ENCODE measurements at places on chromosomes 2 and 18.

GRCh38 chr2:227576110-227576509 lies 22.6 kb upstream of the SCYGR2 start:
- no peak for DNase-seq

DNA sequence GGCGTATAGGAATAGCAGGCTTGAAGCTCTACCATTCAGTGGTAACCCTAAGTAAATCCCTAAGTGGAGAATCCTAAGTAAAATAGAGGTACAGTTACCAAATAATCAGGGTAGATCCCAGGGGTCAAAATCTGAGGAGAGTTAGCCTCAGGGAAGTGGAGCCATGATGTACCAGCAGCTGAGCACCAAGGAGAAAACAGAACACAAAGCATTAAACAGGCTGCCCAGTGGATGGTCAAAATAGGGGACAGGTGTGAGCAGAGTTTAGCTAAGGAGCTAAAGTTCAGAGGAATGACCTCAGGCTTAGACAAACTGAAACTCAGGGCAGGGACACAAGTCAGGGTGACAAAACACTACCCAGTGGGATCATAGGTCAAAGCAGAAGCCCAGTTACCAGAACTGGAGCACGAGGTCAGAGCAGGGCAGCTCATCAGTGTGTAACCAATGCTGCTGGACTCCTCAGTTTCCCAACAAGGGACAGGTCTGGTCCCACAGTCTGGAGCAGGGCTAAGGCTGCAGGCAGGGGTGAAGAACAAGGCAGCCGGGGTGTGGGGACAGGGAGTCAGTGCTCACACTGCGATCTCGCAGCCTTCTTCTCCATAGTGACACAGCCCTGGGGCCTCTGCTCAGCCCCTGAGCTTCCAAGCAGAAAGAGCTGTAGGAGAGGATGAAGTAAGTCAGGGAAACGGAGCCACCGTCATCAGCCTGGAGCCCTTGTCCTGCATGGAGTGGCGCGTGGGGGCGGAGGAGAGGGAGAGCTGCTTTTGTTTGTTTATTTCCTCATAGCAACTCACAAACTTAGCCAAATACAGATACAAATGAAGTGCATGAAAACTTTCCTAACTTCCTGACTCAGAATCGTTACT lies 264.0 kb downstream of the MREG start:
- DNase-seq: no peak

DNA sequence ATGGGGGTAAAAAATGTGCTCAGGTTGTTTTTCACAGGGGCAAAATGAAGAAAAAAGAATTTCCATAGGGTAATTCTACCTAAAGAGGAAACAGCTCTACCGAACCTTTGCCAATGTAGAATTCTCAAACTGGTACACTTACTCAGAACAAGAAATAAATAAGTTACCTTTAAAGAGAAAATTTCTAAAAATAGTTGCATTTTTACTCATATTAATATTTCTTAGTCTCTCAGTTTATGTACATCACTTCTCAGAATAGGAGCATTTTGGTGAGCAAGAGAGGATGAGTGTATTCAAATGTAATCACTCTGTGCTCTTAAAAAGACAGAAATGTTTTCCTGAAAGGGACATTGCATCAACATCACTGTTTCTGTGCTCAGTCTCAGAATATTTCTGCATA lies 574.7 kb upstream of the SLC8A1 start:
- DNase-seq: no peak

DNA sequence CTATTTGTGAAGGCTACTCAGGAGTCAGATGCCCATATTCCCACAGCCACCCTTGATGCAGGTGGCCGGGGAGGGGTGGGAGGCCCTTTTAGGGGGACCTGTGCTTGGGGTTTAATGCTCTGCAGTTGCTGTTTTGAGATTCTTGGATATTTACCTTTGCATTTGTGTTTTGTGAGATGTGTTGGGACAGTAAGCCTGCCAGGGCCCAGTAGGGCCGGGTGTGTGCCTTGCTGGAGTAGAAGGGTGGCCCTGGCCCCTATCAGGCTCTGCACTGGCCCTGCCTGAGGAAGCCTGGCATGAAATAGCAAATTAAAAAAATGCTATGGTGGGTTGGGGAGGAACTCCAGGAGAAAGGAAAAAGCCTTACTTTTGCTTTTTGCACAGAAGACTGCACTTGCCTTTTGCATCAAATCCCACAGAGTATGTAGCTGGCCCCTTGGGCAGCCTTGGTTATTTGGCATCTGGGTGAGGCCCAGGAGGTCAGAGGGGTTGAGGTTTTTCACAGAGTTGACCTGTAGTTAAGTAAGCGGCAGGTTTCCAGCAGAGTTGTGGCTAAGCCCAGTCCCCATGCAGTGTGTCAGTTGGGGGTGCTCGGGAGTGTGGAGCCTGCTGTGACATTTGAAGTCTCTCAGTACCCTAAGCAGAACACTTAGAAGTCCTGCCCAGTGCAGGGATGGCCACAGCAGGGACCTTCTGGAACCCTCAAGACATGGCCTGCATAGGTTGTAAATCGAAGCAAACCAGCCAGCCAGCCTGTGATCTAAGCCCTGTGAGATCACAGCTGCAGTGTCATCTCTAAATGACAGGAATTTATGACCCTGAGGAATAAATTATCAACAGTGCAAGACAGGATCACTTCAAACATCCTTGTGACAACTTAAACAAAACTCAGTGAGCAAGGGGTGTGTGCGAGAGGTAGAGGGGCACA lies 68.8 kb downstream of the SH3RF3 start:
- no peak for DNase-seq

- DNase-seq: no peak
Observed at GRCh38 chr2:232126301-232127099, 165.0 kb downstream of the DIS3L2 start.

DNA sequence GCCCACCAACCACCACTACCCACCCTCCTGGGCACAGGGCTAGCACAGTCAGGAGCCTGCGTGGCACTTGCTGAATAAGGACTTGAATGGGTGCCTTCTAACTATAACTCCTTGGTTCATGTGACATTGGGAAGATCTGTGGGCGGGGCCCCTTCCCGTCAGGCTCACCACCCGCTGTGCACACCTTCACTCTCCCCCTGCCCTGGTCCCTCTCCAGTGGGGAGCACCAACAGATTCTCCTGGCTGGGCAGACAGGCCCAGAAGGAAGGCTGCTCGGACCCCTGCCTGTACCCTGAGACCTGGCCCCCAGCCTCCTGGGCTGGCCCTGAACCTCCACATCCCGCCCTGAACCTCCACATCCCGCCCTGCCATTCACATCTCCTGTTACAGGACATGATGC lies 33.4 kb upstream of the POMC start:
- no peak for DNase-seq

DNA sequence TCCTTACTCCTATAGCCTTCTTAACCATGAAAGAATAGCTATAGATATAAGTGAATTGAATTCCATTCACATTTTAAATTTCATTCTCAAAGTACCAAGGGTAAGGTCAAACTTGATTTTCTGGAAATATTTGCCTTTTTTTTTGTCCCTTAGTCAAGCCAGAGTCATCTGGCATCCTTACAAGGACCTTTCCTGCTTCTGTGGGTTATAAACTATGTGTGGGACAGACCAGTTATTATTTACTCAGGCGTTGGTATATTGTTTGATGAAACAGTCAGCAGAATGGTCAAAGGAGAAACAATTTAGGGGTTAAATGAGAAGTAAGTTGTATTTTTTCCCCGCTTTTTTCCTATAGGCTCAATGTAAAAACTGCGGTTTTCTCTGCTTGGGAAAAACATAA lies 1103.2 kb upstream of the ZEB2 start:
- DNase-seq: no peak

- DNase-seq: no peak
Observed at GRCh38 chr2:50781646-50782045, 250.3 kb downstream of the NRXN1 start.

- DNase-seq: no peak
Observed at GRCh38 chr2:172931918-172932520, 143.6 kb upstream of the MAP3K20 start.

- no peak for DNase-seq
Observed at GRCh38 chr2:136322428-136322827, 204.5 kb upstream of the CXCR4 start.

DNA sequence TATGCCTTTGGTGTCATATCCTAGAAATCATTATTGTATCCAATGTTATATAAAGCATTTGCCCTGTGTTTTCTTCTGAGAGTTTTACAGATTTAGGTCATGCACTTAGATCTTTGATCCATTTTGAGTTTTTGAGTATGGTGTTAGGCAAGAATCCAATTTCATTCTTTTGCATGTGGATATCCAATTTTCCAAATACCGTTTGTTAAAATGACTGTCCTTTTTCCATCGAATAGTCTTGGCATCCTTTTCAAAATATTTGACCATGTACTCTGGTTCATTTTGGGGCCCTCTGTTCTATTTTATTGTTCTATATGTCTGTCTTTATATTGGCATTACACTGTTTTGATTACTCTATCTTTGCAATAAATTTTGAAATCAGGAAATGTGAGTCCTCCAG lies 23.8 kb upstream of the KCNJ13 start:
- DNase-seq: no peak

DNA sequence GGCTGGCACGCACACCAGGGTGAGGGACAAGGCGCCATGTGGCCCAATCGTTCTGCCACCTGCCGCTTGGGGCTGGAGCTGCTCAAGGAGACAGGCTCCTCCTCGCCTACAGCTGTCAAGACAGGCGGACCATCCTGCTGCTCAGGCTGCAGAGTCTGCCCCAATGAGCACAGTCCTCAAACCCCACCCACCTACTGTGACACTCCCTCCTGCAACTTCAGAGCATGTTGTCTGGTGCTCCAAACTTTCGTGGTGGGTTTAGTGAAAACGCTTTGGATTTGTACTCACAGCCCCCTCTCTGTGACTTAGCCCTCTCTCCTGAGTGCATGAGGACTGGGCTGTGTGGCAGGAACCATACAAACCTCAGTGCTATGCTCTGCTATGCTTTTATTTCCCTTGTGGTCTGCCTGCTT lies 23.2 kb upstream of the SLC35F6 start:
- DNase-seq: no peak

GRCh38 chr2:204264085-204264553 lies 281.2 kb upstream of the PARD3B start:
- no peak for DNase-seq

DNA sequence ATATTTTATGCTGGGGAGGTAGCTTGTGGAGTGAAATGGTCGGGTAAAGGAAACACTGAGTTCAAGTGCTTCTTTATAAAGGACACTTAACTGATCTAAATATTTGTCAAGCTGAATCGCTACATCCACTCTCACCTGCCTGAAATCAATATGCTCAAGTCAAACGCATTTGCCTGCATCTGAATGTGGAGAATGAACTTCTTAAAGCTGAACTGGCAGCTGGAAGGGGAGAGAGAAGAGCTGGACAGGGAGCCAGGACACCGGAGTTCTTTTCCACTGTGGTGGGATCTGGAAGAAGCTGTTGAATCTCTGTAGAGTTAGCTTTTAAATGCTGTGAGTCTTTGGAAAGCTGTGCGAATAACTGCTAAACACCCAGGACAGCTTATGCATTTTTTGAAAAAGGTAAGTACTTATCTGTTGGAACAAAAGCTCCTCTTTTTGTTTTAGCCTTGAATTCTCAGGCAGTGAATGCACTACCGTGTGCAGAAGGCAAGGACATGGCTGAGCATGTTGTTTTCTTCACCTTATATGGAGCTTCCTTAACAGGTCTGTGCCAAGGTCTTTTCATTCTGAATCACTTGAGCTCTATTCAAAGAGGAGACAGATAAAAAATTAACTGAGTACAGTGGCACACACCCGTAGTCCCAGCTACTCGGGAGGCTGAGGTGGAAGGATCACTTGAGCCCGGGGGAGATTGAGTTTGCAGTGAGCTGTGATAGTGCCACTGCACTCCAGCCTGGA lies 74.2 kb upstream of the KLF7 start:
- no peak for DNase-seq

- no peak for DNase-seq
Observed at GRCh38 chr2:68970566-68971265, 3.7 kb upstream of the GKN1 start.

DNA sequence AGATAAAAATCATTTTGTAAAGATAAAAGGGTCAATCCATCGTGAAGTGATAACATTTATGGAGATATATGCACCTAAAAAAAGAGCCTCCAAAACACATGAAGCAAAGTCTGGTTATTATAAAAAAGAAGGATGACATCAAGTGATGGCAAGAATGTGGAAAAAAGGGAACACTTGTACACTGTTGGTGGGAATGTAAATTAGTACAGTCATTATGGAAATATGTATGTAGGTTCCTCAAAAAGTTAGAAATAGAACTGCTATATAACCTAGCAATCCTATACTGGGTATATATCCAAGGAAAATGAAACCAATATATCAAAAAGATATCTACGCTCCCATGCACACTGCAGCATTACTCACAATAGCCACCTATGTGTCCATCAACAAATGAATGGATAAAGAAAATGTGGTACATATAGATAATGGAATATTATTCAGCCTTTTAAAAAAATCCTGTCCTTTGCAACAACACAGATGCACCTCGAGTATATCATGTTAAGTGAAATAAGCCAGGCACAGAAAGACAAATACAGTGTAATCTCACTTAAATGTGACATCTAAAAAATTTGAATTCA lies 28.9 kb downstream of the ABCB11 start:
- no peak for DNase-seq

- no peak for DNase-seq
Observed at GRCh38 chr2:61920548-61920947, 15.1 kb downstream of the COMMD1 start.

GRCh38 chr2:80403081-80403480 lies 98.5 kb upstream of the LRRTM1 start:
- DNase-seq: no peak

DNA sequence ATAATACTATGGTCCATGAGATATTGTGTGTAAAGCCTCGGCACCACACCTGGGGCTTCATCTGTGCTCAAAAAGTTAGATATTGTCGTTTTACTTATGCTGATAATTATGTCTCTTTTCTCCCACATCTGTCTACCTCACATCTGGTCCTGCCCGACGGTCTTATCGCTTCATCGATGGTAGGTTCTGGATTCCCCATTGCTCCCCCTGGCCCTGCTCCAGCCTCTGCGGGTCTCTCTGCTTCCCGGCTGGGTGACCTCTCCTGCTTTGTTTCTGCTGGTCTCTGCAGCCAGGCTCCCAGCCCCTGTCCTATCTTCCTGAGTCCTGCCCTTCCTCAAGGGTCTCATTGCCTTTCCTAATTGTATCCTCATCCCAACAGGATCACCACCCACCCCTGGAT lies 294.2 kb downstream of the NDUFA10 start:
- no peak for DNase-seq

DNA sequence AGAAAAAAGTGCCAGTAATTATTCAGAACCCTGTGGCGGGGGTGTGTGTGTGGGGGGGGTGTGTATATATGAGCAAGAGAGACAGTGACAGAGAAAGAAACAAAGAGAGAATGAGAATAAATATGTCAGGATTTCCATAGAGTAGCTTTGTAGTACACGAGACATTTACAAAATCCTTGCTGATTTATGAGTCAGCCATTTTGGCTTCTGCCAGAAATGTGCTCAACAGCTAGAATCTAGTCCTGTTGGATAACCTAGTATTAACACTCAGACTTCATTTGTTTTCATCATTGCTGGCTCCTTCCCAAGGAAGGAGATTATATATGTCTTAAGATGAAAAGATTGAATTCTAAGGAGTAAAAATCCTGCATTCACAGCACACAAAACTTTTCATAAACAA lies 140.5 kb upstream of the HNRNPA3 start:
- DNase-seq: no peak
